Stimulated activated naive CD4-positive, alpha-beta T cell treated with Interleukin-2 at 50 U/mL for 16 hours (primary cell): ENCODE measurements at places on chromosomes 13 and 19.

DNA sequence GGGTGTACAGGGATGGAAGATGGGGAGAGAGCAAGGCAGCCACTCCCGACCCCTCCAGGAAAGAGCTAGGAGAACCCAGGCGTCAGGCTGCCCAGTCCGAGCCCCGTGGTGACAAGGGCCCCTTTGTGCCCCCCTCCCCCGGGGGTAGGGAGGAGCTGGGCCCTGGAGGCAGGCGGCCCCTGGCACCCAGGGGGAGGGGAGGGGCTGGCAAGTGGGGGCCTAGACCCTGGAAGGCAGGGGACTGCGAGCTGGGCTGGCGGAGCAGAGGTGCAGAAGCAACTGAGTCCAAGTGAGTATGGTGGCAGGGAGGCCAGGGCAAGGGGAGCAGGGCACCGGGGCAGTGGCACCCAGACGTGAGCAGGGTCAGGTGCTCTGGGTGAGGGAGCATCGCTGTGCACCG, at the start of gene MAG:
Gene MAG, plus strand, starts transcription at position 246 of the 400 bp plus-strand sequence. CDS start 3,248 bp downstream, outside the sequence.
- no peak for DNase-seq

GRCh38 chr13:76271728-76272232, 614.4 kb downstream of the KCTD12 start:
- no peak for DNase-seq

DNA sequence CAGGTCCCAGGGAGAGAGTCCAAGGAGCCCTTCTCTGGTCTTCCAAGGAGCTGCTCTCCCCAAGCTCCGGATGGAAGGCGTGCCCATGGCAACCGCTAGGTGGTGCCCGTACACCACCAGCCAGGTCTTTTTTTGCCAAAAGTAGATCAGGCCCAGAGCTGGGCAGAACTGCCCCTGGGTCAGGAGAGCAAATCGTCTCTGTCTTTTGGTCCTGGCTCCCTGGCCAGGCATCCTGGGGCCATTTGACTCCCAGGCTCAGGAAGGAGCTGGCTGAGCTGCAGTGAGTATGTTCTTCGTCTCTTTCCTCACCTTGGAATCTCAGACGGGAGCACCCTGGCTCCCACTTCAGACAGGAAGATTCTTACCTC, 24.6 kb upstream of the BCL3 start:
- DNase-seq = peak; percentile 67

DNA sequence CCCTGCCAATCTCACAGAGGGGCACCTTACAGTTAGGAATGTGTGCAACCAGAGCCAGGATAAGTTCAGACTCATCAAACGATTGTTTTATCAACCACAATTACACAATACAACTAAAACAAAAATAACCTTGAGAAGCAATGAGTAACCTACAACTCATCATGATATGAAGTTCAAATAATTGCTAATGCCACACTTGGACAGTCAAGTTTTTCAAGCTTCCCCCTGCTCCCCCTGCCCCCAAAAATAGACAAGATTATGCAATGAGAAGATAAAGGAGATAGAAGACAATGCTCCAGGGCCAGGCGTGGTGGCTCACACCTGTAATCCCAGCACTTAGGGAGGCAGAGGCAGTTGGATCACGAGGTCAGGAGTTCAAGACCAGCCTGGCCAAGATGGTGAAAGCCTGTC, 13.6 kb upstream of the KPNA3 start:
- DNase-seq = no peak

GRCh38 chr19:45439569-45440258, 16.0 kb upstream of the ERCC1 start:
- peak; percentile 82 for DNase-seq

DNA sequence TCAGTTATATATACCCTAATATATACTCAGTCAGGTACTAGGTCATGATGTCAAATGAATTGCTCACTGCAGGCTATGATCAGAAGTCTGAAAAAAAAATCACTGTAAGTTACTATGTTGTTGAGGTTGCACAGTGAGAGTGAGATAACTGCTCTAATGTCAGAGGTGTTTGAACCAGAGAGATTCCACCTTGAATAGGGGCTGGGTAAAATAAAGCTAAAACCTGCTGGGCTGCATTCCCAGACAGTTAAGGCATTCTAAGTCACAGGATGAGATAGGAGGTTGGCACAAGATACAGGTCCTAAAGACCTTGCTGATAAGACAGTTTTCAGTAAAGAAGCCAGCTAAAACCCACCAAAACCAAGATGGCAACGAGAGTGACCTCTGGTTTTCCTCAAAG, 10.2 kb downstream of the EPSTI1 start:
- DNase-seq = no peak

GRCh38 chr13:32147976-32148375, 116.4 kb downstream of the FRY start:
- no peak for DNase-seq
